CD4-positive, alpha-beta T cell treated with Interleukin-17A for 4 hours (primary cell): ENCODE measurements at places on chromosomes 16 and 17.

DNA sequence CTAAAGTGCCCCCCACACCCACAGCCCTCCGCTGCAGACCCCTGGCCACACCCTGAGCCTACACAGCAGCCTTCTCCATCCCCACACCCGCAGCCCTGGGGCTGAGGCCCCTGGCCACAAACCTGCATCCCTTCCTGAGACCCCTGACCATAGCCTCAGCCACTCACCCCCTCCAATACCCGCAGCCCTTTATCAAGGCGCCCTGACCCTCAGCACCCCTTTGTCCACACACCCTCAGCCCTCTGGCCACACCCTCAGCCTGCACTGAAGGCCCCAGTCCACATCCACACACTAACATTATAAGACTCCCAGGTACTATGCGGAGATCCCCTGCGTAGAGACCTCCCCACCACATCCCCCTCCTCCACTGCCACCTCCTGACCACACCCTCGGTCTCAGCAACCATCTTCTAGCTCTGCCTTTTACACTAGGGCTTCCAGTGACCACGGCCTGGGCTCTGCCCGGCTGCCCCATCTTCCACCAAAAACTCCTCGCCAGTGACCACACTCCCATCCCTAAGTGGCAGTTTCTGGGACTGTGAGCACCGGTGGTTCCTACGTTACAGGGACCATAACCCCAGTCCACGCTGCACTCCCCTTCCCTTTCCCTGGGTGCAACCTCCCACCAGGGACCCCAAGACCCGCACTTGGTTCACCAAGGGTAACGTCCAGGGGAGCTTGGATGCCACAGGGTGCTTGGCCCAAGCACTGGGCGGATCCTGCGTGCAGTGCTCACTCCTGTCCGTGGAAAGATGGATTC, 818 bp downstream of the TPPP3 start:
- no peak for DNase-seq

- DNase-seq: no peak
These were observed 1.7 kb upstream of the SLC47A2 start for GRCh38 chr17:19718041-19718612.

- no peak for DNase-seq
These were observed 96.2 kb downstream of the USP31 start for GRCh38 chr16:23052908-23053580.

- no peak for DNase-seq
These were observed 19.7 kb upstream of the SHISA9 start for GRCh38 chr16:12881740-12882139.

DNA sequence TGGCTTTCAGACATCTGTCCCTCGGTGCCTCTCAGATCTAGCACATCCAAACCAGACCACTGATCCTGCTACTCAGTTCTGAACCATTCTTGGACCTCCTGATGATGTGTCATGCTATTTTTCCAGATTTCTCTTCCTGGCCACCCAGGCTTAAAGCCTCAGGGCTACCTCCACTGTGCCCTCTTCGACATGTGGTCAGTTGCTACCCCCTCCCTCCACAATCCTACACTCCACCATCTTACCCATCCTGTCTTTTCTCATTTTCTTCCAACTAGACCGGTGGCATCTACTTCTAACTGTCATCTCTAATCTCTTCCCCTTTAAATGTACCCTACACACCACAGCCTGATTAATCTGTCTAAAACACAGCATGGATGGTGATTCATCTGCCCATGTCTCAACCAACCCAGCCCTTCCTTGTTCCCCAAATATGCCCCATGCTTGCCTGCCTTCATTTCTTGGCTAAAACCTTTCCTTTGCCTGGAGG, 478.6 kb downstream of the SLC39A11 start:
- DNase-seq: no peak

DNA sequence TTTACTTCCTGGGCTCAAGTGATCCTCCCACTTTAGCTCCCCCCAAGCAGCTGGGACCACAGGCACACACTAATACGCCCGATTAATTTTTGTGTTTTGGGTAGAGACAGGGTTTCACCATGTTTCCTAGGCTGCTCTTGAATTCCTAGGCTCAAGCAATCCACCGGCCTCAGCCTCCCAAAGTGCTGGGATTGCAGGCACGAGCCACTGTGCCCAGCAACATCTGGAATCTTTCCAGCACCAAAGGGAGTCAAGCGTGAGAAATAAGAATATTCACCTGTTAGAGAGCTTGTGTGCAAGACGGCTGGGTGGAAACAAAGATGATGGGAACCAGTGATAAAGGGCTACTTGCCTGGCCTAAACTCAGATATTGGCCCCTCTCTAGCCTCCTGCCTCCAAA, 14.2 kb upstream of the ALOX12B start:
- DNase-seq: no peak

GRCh38 chr17:83037084-83037873, 42.1 kb upstream of the METRNL start:
- DNase-seq: no peak

GRCh38 chr16:85396879-85397871, 215.9 kb upstream of the GSE1 start:
- no peak for DNase-seq

- no peak for DNase-seq
These were observed 38.7 kb upstream of the GPRC5B start for GRCh38 chr16:19923396-19923795.

GRCh38 chr16:997440-998051, 16.0 kb downstream of the SOX8 start:
- DNase-seq: peak; percentile 85

DNA sequence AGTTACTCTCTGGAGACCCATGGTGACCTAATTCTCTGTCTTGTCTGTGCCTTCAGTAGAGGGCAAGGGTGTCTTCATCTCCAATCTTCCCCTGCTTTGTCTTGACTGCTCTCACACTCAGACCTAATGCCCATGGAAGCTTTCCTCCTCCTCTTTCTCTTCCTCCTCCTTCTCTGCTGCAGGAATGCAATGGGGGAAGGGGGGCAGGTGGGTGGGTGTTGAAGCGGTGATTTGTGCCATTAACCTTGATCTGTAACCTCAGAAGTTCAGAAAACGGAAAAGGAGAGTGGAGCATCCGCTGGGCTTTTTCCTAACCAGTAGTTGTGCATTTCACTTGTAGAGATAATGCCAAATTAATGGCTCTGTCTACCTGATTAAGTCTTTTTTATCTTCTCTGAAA, 172.3 kb upstream of the CDH11 start:
- no peak for DNase-seq

- DNase-seq: peak; percentile 83
These were observed 5.5 kb upstream of the PIEZO1 start for GRCh38 chr16:88790312-88791211.

DNA sequence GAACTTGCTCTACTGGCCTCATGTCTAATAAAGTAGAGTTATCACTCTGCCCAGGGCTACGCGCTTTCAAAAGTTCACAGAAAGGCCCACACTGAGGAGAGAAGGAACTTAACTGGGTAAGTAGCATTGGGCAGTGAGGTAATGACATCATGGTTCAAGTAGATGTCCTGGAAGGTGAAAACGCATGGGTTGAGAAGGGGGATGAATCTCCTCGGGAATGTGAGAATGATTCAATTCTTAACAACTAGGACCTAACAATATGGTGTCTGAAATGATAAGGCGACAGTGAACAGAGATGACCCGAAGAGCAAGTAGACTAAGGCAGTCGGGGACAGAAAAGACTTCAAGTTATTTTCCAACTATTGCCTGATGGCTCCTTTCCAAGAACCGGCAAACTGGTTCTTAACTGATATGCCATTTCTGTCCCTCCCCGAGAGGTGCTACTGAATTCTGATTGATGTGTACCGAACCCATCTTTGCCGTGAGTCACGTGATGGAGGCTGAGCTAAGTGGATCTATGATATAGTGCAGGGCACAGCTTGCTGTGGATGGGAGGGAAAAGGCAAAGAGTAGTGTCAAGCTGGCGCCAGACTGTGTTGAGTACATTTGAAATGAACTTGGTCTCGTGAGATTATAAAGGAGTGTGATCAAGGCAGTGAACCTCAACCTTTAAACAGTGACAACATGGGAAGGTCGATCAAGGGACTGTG, 44.1 kb downstream of the MARCHF10 start:
- DNase-seq: no peak

DNA sequence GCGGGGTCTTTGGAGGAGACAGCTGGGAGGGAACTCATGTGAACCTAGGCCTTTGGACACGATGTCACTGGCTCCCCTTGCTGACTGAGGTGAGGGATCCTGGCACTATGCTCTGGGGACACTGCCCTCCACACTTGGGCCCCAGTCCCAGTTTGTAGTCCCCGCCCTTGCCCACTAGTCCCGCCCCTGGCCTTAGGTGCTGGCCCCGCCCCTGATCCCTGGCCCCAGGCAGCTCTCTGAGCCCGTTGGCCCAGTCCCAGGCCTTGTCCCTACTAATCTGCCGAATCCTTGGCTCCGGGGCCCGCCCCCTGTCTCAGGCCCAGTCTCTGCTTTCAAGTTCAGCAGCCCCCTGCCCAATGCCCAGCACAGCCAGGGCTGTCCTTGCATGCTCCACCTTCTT, 61.0 kb downstream of the SMPD3 start:
- DNase-seq: no peak

- DNase-seq: peak; percentile 61
These were observed 1.3 kb upstream of the SENP3 start for GRCh38 chr17:7560172-7561027.

DNA sequence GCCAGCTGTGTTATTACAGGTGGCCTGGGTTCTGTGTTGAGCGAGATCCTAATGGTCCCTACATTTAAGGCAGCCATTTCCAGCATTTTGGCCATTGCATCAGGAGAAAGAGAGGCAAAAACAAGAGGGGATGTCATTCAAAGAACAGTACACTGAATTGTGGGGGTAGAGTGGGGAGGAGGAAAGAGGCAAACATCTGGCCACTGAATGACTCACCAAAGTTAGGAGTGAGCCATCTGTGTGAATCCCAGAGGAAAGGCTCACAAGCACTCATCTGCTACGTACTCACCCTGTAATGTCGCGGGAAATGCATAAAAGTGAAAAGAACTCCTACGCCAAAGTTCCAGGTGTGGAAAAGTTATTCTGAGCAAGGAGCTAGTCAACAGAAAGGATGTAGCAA, 16.7 kb downstream of the KRABD2 start:
- DNase-seq: no peak

DNA sequence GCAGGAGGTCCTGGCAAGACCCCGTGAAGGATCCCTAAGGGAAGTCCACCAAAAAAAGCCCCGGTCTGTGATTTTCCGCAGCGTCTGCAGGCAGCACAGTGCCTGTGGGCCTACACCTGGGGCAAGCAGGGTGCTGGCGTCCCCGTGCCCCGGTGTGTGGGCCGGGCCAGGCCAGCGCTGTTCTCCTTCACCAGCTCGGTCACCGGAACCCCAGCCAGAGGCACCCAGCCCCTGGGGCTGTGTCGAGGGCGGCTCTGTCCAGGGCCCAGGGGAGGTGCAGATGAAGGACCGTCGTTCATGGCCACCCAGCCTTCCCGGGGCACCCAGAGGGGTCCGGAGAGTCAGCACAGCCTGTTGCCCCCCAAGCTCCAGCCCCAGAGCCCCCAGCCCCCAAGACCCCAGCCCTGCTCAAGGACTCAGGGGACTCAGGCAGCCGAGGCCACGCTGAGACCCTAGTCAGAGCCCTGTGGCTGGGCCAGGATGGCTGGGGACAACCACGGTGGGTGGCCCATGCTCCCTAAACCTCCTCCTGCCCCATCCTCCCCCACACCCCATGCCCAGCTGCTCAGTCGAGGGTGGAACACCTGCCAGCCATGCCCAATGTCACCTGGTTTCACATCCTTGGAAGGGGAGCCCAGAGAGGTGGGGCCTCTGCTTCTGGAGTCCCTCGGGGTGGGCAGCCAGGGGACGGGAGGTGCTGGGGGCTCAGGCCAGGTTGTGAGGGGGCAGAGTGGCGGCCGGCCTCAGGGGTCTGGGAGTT, 5.7 kb upstream of the C1QTNF8 start:
- no peak for DNase-seq

DNA sequence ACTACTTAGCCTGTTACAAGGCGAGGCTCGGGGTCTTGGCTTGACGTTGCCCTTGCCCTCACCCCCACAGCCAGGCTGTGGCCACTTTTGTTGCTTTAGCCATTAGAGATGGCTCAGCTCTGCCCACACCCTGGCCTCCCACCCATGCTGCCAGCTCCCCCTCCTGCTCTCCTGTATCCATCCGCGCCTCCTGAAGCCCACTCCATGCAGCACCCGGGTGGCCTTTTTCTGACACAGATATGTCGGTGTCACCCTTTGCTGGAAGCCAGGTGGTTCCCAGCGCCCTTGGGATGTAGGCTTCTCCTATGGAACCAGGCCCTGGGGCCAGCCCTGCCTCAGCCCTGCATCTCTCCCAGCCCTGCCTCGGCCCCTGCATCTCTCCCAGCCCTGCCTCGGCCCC, 9.7 kb downstream of the TSC2 start:
- DNase-seq: no peak

DNA sequence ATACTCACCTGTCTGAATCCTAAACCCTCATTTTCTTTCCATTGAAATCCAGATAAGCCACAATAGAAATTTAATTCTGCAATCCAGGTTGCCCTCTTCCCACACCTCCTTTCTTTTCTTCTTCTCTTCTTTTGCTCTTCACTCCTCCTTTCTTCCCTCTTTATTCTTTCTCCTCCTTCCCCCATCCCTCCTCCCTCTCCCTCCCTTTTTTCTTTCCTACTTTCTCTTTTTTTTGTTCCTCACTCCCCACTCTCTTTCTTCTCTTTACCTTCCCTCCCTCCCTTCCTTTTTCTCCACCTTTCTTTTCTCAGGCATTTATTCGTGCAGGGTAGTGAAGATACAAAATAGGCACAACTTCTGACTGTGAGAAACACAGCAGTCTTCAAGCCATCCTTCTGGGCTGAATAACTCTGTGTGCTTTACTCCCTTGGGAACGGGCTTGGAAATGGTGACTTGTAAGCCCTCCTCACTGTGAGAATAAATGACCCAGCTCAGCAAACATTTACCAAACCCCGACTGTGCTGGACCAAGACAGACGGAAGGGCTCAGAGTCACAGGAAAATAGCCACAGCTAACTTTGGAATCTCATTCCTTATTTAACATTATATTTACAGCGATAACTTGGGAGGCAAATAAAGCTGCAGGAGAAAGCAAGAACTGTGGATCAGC, 140.8 kb downstream of the HAPSTR1 start:
- DNase-seq: no peak

GRCh38 chr16:48172682-48173081, 16.9 kb upstream of the ABCC12 start:
- no peak for DNase-seq

- DNase-seq: no peak
These were observed 4.4 kb downstream of the ASGR1 start for GRCh38 chr17:7174603-7175326.
